Fibroblast of upper back skin (primary cell): ENCODE measurements at places on chromosomes 4 and X.

GRCh38 chr4:151067316-151067970 is 32.0 kb upstream of the RPS3A start:
- peak; percentile 66 for DNase-seq

GRCh38 chrX:114097427-114097826 is 486.5 kb upstream of the HTR2C start:
- DNase-seq: no peak

GRCh38 chr4:138889216-138889615 is 126.4 kb upstream of the NOCT start:
- no peak for DNase-seq

DNA sequence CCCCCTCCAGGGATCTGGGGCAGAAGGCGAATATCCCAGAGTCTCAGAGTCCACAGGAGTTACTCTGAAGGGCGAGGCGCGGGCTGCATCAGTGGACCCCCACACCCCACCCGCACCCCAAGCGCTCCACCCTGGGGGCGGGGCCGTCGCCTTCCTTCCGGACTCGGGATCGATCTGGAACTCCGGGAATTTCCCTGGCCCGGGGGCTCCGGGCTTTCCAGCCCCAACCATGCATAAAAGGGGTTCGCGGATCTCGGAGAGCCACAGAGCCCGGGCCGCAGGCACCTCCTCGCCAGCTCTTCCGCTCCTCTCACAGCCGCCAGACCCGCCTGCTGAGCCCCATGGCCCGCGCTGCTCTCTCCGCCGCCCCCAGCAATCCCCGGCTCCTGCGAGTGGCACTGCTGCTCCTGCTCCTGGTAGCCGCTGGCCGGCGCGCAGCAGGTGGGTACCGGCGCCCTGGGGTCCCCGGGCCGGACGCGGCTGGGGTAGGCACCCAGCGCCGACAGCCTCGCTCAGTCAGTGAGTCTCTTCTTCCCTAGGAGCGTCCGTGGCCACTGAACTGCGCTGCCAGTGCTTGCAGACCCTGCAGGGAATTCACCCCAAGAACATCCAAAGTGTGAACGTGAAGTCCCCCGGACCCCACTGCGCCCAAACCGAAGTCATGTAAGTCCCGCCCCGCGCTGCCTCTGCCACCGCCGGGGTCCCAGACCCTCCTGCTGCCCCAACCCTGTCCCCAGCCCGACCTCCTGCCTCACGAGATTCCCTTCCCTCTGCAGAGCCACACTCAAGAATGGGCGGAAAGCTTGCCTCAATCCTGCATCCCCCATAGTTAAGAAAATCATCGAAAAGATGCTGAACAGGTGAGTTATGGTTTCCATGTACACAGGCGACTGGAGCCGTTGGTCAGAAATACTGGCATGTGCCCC is at the start of gene CXCL1:
Gene CXCL1 (plus strand): TSS at position 264 of the 926 bp plus-strand sequence. CDS start 78 bp downstream, at position 342.
- DNase-seq: no peak

GRCh38 chr4:54308110-54308509 is 79.0 kb downstream of the PDGFRA start:
- no peak for DNase-seq

DNA sequence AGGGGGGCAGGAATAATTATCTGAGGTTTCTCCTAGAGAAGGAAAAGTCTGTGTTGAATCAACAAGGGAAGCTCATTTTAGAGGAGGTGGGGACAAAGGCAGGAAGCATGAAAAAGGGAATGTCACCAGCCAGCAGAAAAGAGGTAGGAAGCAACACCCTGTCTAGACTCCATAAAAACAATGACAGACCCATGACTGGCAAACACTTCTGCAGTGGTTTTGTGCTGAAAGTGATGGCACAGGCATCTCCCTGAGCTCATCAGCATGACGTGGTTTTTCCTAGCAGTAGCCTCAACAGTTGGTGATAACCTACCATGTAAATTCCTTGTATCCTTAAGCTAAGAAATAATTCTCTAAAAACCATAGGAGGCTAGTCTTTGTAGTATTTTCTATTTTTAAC is 110.7 kb upstream of the GALNT7 start:
- no peak for DNase-seq

DNA sequence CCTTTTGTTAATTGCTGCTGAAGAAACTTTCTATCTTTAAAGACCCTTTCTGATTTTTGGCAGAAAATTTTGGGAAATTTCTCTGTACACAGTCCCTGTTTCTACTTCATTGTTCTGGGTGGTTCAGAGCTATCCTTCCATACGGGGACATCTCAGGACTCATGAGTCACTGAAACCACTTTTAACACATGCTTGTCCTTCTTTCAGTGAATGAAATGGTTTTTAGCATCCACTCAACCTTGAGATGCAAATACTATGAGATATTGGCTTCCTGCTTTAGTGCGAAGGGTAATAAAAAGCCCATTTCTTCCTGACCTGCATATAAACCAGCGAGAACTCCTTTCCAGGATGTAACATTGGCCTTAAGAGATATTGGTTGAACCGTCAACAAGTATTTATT is 158.0 kb downstream of the REPS2 start:
- no peak for DNase-seq

DNA sequence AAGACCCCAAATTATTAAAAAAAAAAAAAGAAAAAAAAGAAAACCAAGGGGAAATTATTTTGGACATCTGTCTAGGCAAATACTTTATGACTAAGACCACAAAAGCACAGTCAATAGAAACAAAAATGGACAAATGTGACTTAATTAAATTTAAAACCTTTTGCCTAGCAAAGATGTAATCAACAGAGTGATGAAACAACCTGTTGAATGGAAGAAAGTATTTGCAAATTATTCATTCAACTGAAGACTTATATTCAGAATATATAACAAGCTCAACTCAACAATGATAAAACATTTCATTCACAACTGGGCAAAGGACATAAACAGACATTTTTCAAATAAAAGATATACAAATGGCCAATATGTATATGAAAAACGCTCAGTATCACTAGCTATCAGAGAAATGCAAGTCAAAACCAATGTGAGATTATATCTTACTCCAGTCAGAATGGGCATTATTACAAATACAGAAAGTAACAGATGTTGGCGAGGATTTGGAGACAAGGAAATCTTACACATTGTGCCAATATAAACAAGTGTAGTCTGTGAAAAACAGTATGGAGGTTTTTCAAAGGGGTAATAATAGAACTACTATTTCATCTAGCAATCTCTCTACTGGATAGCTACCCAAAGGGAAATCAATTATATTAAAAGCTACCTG is 67.1 kb downstream of the FAAH2 start:
- no peak for DNase-seq

- no peak for DNase-seq
These were observed 36.6 kb downstream of the SEL1L3 start for GRCh38 chr4:25826074-25826752.
